ENCODE measurements at places on chromosomes 16 and 17.

DNA sequence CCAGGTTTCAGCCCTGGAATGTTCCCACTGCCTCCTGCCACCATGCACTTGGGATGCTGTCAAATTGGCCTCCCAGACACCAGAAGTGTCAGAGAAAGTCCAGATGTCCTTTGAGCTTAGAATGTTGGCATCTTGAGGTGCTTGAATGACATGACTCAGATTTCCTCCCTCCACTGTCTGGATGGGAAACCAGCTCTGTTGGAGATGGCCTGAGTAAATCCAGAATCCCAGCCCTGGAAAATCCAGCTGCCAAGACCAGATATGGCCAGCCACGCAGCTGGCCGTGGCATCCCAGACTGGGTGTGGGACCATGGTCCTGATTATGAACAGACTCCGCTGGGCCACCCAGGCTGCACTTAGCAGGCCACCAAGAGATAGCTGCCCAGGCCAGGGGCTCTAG lies 57.0 kb upstream of the CLEC3A start:
- no peak for ATAC-seq

- ATAC-seq, result peak; percentile 52
Measured at GRCh38 chr17:38322156-38322779, 21.5 kb downstream of the GPR179 start.

DNA sequence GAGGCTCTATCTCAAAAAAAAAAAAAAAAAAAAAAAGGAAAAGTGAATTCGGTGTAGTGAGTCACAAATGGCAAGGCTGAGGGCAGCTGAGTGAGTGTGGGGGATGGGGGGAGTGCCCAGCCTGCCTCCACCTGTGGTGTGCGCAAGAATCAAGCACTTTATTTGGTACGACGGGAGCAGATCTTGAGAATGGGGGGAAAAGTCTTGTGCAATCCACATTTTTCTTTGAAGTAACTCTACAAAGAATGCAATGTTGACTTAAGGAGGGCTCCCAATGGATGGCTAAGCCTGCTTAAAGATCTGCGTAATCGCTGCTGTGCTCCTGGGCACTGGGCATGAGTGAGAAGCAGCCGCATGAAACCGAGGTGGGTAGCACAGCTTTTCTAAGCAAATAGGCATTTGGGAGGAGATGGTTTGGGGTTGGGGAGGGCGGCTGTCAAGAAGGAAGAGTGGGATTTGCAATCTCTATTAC lies 28.2 kb downstream of the ATP2C2 start:
- peak; percentile 93 for ATAC-seq

DNA sequence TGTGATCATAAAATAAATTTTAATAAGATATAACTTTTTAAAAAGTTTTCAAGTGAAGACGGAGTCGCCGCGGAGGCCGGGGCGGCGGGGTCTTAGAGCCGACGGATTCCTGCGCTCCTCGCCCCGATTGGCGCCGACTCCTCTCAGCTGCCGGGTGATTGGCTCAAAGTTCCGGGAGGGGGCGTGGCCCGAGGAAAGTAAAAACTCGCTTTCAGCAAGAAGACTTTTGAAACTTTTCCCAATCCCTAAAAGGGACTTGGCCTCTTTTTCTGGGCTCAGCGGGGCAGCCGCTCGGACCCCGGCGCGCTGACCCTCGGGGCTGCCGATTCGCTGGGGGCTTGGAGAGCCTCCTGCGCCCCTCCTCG lies at the start of gene FOXC2:
TSS of gene FOXC2 (plus strand) at position 229 of the 365 bp plus-strand sequence. CDS start 507 bp downstream, outside the sequence.
- no peak for ATAC-seq

DNA sequence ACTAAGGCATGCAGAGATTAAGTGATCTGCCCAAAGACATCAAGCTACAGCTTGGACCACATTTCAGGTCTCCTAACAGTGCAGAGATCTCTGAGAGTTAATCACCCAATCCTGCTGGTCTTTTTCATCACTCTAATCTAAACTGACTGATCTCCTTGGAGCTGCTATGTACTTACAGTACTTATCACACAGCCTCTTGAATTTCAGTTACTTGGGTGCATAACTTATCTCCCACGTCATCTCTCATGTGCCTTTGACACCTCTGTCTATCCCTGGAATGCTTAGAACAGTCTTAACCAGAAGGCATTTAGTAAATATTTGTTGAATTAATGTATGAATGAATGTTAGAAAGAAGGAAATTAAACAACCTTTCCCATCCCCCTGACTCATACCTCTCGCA lies 139.0 kb downstream of the SNX11 start:
- no peak for ATAC-seq

DNA sequence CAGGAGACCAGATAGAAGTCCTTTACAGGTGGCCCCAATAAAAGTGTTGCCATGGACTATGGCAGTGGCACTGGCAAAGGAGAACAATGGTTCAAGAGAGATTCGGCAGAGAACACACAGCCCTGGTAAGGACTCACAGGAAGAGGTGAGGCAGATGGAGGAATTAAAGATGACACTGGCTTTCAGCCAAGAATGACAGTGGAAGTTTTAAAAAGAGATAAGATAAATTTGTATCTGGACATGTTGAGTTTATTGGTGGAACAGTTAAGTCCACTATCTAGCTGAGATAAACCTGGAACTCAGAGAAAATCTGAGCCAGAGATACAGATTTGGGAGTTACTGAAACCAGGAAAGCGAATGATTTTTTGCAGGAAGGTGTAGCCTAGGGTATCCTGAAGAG lies 20.1 kb downstream of the CMC2 start:
- no peak for ATAC-seq

- ATAC-seq, result peak; percentile 28
Measured at GRCh38 chr16:11112723-11113348, 143.2 kb downstream of the SOCS1 start.

- ATAC-seq, result no peak
Measured at GRCh38 chr17:66142428-66142827, 49.5 kb downstream of the CEP112 start.

- peak; percentile 98 for ATAC-seq
Measured at GRCh38 chr17:36463916-36464764, 22.3 kb upstream of the ZNHIT3 start.

DNA sequence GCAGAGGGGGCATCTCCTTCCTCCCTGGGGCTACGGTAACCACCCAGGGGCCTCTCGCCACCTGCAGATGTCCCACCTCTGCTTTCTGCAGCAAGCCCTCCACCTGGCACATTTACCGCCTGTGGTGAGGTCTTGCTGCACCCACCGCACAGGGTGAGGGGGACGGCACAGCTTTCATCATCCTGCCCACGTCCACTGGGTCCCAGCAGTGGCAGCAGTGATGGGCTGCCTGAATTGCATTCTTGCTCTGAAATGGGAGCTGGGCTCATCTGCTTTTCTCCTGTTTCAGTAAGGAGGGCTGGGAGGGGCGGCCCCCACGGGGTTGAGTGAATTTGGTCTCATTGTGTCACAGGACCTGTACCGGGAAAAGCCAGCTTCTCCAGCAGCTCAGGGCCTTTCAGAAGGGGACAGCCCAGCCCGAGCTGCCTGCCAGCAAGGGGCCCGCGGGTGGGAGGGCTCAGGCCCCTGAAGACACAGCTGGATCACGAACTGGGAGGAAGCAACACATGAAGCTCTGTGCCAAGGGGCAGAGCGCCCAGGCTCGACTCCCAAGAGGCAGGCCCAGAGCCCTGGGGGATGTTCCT lies 12.7 kb downstream of the DNAAF8 start:
- no peak for ATAC-seq

DNA sequence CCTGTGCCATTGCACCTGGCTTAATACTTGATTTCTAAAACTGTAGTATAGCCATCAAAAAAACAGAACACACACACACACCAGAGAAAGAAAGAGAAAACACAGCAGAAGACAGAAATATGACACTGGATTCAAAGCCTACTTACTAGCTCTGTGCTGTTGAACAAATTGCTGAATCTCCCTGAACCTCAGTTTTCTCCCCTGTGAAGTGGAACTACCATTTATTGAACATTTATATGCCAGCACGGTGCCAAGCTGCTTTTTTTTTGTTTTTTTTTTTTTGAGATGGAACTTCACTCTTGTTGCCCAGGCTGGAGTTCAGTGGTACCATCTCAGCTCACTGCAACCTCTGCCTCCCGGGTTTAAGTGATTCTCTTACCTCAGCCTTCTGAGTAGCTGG lies 13.2 kb upstream of the ALOX12B start:
- ATAC-seq, result no peak

DNA sequence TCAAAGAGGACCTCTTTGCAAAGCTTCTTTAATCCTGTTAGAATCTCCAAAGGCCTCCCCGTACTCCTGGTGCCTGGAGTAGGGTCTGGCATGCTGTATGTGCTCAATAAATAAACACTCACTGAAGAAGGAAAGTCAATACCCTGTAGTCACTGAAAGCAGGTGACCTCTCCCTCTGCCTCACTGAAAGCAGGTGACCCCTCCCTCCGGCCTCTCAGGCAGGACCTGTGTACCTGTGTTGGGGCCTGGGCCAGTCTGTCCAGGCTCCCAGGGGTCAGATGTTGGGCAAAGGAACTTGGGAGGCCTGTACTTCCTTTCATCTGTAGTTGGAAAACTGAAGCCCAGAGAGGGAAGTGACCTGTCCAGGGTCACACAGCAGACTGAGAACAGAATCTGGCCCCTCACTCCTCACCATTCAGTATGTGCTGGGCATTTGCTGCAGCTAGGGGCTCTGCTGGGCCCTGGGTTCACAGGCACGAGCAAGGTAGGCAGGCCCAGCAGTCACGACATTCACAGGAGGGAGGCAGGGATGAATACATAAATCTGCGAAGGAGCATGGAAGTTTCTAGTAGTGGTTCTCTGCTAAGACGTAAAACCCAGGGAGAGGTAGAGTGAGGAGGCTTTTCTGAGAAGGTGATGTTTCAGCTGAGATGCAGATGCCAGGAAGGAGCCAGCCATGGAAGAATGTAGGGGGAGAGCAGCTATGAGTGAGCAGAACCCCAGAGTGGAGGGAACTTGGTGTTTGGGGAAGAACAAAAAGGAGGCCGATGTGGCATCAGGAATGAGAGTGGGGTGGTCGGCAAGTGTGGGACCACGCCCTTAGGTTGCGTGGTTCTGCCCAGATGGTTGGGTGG lies 64.0 kb downstream of the NKD1 start:
- no peak for ATAC-seq

DNA sequence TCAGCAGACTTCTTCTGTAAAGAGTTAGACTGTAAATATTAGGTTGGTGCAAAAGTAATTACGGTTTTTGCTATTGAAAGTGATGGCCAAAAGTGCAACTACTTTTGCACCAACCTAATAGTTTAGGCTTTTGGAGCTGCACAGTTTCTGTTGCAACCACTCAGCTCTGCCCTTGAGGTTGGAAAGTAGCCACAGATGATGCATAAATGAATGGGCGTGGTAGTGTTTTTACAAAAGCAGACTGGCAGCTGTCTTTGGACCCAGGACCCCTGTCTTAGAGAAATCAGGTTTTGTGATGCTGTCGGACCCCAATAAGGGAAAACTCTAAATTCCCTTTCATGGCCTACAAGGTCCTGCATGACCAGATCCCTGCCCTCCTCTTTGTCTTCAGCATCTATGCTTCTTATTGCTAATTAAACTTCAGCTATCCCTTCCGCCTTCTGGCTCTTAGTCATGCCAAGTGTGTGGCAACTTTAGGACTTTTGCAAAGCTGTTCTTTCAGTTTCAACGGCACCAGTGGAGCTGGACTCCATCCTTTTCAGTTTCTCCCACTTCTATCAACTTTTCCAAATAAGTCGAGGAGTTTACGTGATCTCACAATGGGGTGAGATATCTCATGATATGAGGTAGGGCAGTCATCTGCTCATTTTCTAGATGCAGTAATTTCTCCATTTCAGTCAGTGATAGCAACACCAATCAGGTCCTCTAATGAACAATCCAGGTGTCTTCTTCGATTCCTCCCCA lies 232.3 kb downstream of the XYLT1 start:
- ATAC-seq, result peak; percentile 38

GRCh38 chr17:35152421-35153140 lies 5.0 kb downstream of the UNC45B start:
- no peak for ATAC-seq

GRCh38 chr16:23584186-23585076 lies 11.7 kb downstream of the NDUFAB1 start:
- ATAC-seq, result no peak

- no peak for ATAC-seq
Measured at GRCh38 chr16:67546091-67546501, 16.2 kb upstream of the CTCF start.

DNA sequence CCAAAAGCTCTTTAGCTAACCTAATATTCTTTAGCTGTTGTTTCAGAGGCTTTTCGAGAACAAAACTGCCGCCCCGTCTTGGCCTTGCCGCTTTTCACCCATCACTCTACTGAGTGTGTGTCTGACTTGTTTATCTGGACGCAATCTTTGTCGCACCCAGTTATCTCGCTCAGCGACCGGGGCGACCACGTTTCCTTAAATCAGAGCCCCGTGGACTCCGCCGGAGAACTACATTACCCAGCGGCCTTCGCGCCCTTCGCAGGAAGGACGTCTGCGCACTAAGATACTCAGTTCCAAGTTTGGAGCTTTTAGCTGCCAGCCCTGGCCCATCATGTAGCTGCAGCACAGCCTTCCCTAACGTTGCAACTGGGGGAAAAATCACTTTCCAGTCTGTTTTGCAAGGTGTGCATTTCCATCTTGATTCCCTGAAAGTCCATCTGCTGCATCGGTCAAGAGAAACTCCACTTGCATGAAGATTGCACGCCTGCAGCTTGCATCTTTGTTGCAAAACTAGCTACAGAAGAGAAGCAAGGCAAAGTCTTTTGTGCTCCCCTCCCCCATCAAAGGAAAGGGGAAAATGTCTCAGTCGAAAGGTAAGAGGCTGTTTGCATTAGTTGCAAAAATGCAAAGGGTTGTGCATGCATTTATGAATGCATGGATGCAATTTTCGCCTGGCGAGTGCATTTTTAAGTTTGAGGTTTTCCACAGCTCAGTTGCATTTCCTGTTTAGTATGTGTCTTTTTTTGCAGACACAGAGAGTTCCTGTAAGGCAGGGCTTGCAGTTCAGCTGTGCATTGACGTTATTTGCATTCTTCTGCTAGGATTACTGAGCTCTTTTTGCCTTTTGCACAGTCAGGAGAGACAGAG lies at the start of gene MAP2K6:
TSS of gene MAP2K6 (plus strand) at position 290 of the 867 bp plus-strand sequence. CDS start at position 578, 288 bp downstream.
- ATAC-seq, result peak; percentile 83

- ATAC-seq, result no peak
Measured at GRCh38 chr17:80316431-80316830, 55.8 kb downstream of the RNF213 start.

DNA sequence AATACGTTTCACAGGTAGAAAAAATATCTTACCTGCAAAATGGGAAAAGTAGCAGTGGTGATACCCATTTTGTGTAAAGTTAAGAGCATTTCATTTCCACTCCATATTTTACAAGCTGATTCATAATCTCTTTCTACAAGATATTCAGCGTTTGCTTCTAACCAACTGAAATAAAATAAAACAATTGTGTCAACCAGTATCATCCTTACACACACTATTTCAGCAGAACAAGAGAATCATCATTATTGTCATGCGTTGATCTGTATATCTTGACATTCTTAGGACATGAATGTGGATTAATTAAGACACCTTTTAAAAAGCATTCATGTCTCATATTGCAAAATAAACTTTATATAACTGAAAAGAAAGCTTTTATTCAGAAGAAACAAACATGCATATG lies 69.8 kb downstream of the BRIP1 start:
- no peak for ATAC-seq

DNA sequence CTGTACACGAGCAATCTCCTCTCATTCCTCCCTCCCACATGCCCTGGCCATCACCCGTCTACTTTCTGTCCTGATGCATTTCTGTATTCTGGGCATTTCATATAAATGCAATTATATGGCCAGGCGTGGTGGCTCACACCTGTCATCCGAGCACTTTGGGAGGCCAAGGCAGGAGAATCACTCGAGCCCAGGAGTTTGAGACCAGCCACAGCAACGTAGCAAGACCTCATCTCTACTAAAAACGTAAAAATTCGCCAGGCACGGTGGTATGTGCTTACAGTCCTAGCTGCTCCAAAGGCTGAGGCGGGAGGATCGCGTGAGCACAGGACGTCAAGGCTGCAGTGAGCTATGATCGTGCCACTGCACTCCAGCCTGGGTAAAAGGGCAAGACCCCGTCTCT lies 4.8 kb downstream of the MEAK7 start:
- no peak for ATAC-seq
